IgD-negative memory B cell (primary cell): ENCODE measurements at places on chromosomes 3 and 15. TPM values are rescaled to one million over a fixed set of nuclear protein-coding genes. Genes with fewer than 3 reads are reported as not detected.

The TM4SF1 gene
- not detected for polyA plus RNA-seq

The TNFSF10 gene
- polyA plus RNA-seq = 33.5 TPM

The ATP8B4 gene
- not detected for polyA plus RNA-seq

The PLA2G4B gene
- 1.3 TPM for polyA plus RNA-seq

The CGGBP1 gene
- 79.9 TPM for polyA plus RNA-seq

The VGLL4 gene
- 28.6 TPM for polyA plus RNA-seq

The NCKIPSD gene
- polyA plus RNA-seq = 17.2 TPM

The CATSPER2 gene
- polyA plus RNA-seq = 3.2 TPM

The PLA2G4E gene
- not detected for polyA plus RNA-seq

The THAP10 gene
- polyA plus RNA-seq = 0.68 TPM

The AHSG gene
- not detected for polyA plus RNA-seq

The PLSCR4 gene
- polyA plus RNA-seq = not detected

The LNP1 gene
- 0.88 TPM for polyA plus RNA-seq

The GXYLT2 gene
- polyA plus RNA-seq = not detected

The ACKR2 gene
- not detected for polyA plus RNA-seq

The CSTA gene
- polyA plus RNA-seq = not detected

The RPL32 gene
- 3,703 TPM for polyA plus RNA-seq

The AP4E1 gene
- polyA plus RNA-seq = 2.5 TPM

The SPTSSB gene
- not detected for polyA plus RNA-seq

The ENTPD3 gene
- polyA plus RNA-seq = 0.21 TPM

The PDZRN3 gene
- not detected for polyA plus RNA-seq

The NR2E3 gene
- polyA plus RNA-seq = 0.78 TPM

The C3orf85 gene
- polyA plus RNA-seq = not detected

The SLC25A20 gene
- 13.7 TPM for polyA plus RNA-seq

The RAD51 gene
- 0.45 TPM for polyA plus RNA-seq

The DCLK3 gene
- polyA plus RNA-seq = not detected

The TMEM212 gene
- polyA plus RNA-seq = not detected

The ASB14 gene
- 0.53 TPM for polyA plus RNA-seq

The COL8A1 gene
- polyA plus RNA-seq = not detected

The DAZL gene
- polyA plus RNA-seq = not detected

The SLC15A2 gene
- 2.0 TPM for polyA plus RNA-seq

The C2CD4B gene
- not detected for polyA plus RNA-seq

The MESP1 gene
- polyA plus RNA-seq = 1.8 TPM

The RTP4 gene
- polyA plus RNA-seq = 5.9 TPM

The SERPINI2 gene
- polyA plus RNA-seq = not detected

The LOXL1 gene
- polyA plus RNA-seq = 0.55 TPM

The FYTTD1 gene
- 65.5 TPM for polyA plus RNA-seq

The EPB42 gene
- not detected for polyA plus RNA-seq

The LARP6 gene
- not detected for polyA plus RNA-seq

The DAPK2 gene
- 7.7 TPM for polyA plus RNA-seq

The CAPN3 gene
- 1.3 TPM for polyA plus RNA-seq

The SMCO1 gene
- polyA plus RNA-seq = not detected

The SPESP1 gene
- 1.3 TPM for polyA plus RNA-seq

The REC114 gene
- not detected for polyA plus RNA-seq

The NDUFB4 gene
- polyA plus RNA-seq = 238 TPM

The ANKRD34C gene
- polyA plus RNA-seq = not detected

The LRRC31 gene
- polyA plus RNA-seq = not detected

The SOX14 gene
- polyA plus RNA-seq = not detected

The CLDN18 gene
- not detected for polyA plus RNA-seq

The FOXL2 gene
- polyA plus RNA-seq = not detected

The FBXO40 gene
- polyA plus RNA-seq = 0.18 TPM

The GRK7 gene
- polyA plus RNA-seq = not detected

The PRSS50 gene
- polyA plus RNA-seq = not detected

The LINGO1 gene
- polyA plus RNA-seq = not detected

The SAMMSON gene
- polyA plus RNA-seq = not detected

The TUSC7 gene
- polyA plus RNA-seq = not detected

The DNAJB11 gene
- polyA plus RNA-seq = 45.1 TPM

The HRG gene
- polyA plus RNA-seq = not detected

The KBTBD8 gene
- polyA plus RNA-seq = 10.5 TPM

The LRRC15 gene
- not detected for polyA plus RNA-seq
